ENCODE measurements at places on chromosomes 3 and 15.

DNA sequence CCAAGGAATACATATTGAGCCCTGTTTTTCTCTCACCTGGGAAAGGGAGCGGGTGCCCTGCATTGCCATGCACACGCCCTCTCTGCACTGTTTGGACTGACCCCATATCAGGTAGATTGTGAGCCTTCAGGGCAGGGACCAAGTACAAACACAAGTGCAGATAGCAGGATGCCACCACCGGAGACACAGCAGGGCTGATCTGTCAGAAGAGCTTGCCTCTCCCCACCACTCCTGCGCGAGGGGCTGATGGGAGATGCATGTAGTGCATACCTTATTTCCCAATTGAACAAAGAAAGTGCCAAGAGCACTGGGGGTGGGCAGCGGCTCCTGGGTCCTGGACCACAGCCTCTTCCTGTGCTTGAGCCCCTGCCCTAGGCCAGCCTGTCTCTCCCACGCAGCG lies 9.0 kb upstream of the SLCO2A1 start:
- DNase-seq: no peak

DNA sequence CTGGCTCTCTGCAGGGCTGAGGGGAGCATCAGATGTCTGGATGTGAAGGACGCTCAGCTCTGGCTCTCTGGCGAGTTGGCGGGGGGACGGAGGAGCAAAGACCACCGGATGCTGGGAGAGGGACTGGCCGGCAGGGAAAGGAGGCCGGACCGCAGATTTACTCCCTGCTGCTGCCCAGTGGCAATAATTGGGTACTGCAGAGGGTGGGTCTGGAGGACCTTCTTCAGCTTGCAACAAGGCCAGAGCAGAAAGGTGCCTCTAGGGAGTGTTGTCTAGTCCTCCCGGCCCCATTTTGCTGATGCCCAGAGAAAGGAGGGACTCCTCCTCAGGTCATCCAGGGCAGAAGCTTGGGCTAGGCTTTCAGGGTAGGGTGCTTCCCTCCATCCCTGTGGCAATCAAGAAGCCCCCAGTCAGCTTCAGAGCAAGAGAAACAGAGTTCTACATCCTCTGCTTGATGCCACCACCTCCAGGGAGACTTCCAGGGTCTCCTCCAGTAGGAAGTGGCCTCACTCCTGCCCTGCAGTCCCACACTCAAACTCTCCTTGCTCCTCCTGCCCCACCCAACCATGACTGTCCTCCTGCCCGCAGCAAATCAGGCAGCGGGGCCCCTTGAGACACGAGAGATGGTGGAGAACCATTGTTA lies 20.3 kb upstream of the CSPG4 start:
- peak; percentile 41 for DNase-seq

DNA sequence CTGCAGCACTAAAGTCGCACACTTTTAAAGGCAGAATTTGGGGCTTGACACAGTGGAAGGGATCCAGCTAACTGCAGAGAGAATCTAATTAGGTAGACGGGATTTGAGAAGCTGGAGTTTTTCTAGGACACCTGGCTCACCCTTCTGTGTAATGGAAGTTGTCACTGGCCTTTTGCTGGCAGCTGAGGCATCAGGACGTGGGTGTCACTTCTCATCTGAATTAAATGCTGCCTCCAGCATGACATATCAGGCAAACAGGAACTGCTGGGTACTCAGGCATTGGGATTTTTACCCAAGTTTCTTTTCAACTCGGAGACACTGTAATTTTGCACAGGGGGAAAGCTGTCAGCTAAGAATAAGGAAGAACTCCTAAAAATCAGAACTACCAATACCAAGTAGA lies 861.9 kb upstream of the ARPP21 start:
- no peak for DNase-seq

DNA sequence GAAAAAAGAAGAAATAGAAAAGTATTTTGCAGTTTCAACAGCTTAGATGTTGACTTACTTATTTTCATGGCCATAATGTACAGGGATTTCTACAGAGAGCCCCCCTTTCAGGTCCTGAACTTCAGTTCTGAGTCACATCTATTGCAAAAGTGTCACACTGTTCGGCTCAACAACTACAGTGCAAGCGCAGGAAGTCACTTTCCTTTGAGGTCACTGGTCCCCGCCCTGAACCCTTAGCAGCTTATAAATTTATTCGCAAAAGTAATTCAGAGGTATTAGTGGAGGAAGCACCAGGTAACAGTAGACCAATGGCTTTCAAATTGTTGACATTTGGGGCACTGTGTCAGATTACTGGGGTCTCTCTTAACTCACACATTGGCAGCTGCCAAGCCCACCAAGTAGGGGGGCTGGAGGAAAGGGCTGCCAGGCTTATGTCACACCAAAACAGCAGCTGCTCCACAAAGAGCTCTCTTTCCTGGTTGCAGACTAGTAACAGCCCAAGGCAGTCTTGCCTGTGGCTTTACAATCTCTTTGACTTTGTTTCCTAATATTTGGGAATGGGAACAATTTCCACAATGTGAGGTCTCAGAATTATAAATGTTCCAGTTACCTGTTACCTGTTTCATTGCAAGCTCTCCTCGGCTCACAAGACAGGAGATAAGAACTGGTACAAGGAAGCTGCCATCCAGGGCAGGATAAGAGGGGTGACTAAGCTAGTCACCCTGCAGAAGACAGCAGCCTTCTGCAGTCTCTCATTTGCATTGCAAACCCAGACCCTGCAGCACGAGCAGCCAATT lies 130.2 kb upstream of the STRIT1 start:
- no peak for DNase-seq

- no peak for DNase-seq
Observed at GRCh38 chr3:14147617-14148016, 22.8 kb downstream of the TMEM43 start.

GRCh38 chr3:134526319-134526718 lies 40.5 kb downstream of the CEP63 start:
- DNase-seq: no peak

DNA sequence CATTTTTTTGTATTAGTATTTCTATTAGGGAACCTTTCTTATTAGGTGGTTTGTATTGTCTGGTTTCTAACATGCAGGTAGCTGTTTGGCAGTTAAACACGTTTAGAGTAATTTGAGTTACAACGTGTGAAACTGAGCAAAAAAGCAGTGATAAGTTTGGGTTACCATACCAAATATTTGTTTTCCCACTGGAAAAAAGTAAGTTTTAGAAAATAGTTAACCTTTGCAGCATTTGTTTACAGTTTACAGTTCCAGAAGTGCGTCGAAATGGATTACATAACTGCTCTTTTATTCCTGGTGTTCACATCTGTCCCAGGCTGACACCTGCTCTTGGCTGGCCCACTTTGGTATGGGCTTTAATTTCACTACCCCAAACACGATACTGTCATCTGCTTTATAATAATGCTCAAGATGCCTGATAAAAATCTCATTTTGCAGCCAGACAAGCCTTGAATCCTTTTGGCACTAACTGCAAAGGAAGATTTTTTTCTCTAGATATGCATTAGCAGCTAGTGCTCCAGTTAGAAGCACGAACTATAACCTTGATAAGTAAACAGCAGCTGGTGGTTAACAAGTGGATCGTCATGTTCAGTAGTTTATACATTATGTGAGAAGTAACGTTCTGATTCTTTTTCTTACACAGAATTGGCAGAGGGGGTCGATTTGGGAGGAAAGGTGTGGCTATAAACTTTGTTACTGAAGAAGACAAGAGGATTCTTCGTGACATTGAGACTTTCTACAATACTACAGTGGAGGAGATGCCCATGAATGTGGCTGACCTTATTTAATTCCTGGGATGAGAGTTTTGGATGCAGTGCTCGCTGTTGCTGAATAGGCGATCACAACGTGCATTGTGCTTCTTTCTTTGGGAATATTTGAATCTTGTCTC lies 5.3 kb downstream of the EIF4A2 start:
- no peak for DNase-seq

DNA sequence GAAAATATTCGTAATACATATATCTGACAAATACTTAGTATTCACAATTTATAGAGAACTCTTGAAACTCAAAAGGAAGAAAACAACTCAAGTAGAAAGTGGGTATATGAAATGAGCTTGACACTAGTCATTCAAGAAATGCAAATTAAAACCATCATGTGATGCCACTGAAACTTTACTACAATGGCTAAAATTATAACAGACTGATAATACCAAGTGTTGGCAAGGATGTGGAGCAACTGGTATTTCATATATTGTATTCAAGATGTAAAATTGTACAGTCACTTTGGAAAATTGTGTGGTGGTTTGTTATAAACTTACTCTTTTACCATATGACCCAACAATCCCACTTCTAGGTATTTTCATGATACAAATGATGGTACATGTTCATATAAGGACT lies 68.7 kb upstream of the AGTR1 start:
- DNase-seq: no peak

DNA sequence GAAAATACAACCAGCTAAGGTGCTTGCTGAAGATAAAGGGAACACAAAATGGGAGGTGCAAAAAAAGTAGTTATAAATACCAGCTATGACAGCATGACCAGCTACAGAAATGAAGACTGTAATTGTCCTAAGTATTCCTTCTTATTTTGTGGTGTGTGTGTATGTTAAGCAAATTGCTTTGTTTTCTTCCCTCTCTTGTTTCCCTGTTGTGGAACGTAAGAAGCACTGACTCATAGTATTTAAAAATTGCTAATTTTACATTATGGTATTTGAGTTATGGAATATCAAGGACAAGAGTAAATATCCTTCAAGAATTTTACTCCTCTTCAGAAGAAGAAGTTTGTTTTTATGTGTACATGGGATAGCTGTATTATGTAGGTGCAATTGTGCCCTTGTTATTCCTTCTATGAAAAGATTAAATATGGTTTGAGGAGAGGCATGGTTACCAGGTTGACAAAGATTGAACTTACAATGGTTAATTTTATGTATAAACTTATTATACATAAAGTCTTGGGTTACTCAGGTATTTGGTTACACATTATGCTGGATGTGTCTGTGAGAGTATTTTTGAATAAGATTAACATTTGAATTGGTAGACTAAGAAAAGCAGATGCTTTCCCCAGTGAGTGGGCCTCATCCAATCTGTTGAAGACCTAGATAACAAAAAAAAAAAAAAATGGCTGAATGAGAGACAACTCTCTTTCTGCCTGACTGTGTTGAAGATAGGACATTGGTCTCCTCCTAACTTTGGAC lies 1132.1 kb upstream of the ALCAM start:
- no peak for DNase-seq

GRCh38 chr3:127483902-127484591 lies 106.5 kb downstream of the TPRA1 start:
- peak; percentile 45 for DNase-seq

GRCh38 chr3:157738441-157738840 lies 235.2 kb upstream of the VEPH1 start:
- DNase-seq: no peak

DNA sequence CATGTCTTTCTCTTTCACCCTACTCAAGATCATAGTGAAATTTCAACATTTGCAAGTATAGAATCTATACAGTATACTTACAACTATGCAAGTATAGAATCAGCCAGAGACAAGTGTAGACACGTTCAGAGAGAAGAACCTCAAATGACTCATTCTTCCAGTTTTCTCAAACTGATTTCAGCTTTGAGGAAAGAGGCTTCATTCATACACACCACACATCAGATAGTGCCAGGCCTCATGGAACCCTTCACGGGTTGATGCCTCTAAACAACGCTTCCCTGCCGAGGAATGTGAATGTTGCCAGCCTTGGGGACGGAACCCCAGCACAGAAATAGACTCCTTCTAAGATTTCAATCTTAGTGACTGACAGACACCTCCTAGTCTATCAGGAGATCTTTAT lies 135.7 kb downstream of the FOXP1 start:
- no peak for DNase-seq

GRCh38 chr3:185594073-185594472 lies 8.0 kb downstream of the SENP2 start:
- DNase-seq: no peak

DNA sequence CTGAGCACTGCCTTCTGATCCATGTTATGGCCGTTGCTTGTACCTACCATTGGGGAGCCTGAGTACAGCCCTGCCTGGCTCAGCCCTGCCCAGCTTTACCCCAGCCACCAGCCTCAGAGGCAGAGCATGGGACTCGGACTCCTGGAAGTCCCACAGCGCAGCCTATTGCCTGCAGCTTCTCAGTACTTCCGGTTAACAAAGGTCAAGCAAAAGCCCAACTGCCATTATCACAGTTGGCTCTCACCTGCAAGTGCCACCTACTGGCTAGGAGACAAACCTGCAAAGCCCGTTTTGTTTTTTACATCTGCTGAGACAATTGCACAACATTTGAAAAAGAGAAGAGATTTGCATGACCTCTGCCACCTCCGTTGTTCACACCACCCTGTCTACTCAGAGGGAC lies 1081.7 kb downstream of the NAALADL2 start:
- DNase-seq: no peak

GRCh38 chr3:38152609-38153008 lies 12.7 kb upstream of the OXSR1 start:
- no peak for DNase-seq

GRCh38 chr15:22918056-22918455 lies 62.1 kb downstream of the CYFIP1 start:
- DNase-seq: no peak

DNA sequence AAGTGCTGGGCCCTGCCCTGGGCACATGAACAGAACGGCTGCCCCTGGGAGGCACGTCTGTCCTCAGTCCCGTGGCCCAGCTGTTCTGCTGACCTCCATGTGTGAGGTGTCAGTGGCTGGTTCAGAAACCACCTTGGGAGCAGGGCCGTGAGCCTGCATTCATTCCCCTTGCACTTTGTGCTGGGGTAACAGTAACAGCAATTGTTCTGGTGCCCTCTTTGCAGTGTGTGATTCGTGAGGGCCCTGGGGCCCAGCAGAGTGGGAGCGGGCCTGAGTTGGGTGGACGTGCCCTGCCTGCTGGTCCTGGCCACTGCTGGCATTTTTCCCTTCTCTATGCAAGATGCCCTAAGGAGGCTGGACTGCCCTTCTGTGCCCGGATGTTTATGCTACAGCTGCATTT lies 50.4 kb upstream of the MYZAP start:
- DNase-seq: no peak

Measured in activated T-cell treated with anti-CD3 and anti-CD28 coated beads for 24 hours (primary cell).